ENCODE measurements at places on chromosomes 16 and 17.

GRCh38 chr17:48549281-48549630, 4.3 kb upstream of the HOXB2 start:
- DNase-seq, result no peak

DNA sequence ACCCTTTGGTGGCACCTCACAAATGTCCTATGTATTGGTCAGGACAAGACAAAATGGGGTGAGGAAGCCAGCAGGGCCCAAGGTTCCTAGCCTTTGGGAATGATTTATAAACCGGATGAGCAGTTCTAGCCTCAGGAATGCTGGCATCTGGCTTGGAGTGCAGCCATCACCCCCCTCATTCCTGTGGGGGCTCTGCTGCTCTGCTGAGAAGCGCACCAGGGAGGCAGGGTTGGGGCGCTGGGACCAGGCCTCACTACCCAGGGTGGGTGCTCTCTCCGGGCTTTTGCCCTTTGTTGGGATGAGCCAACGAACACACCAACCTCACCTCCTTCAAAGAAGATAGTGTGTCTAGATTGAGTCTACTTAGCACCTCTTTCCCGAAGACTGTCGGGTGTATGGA, 39.2 kb downstream of the TMEM11 start:
- DNase-seq, result no peak

DNA sequence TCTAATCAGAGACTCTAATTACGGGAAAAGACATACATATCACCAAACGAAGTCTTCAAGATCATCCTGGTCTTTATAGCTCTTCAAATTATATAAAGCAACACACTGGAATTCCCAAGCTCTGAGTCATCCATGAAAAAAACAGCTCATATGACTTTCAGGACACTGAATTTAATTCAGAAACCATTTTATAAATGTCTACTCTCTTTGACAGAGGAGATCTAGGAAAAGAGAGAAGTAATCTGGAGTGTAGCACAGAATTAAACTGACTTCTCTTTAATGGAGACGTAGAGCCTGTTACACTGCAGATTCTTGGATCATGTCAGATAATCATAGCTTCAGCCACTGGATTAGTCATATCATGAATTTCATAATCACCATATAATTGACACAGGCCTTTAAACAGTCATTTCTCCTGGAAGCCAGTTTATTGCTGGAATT, 86.8 kb upstream of the WSB1 start:
- DNase-seq, result peak; percentile 32

GRCh38 chr17:34374457-34374856, 11.4 kb upstream of the CCL1 start:
- DNase-seq, result no peak

DNA sequence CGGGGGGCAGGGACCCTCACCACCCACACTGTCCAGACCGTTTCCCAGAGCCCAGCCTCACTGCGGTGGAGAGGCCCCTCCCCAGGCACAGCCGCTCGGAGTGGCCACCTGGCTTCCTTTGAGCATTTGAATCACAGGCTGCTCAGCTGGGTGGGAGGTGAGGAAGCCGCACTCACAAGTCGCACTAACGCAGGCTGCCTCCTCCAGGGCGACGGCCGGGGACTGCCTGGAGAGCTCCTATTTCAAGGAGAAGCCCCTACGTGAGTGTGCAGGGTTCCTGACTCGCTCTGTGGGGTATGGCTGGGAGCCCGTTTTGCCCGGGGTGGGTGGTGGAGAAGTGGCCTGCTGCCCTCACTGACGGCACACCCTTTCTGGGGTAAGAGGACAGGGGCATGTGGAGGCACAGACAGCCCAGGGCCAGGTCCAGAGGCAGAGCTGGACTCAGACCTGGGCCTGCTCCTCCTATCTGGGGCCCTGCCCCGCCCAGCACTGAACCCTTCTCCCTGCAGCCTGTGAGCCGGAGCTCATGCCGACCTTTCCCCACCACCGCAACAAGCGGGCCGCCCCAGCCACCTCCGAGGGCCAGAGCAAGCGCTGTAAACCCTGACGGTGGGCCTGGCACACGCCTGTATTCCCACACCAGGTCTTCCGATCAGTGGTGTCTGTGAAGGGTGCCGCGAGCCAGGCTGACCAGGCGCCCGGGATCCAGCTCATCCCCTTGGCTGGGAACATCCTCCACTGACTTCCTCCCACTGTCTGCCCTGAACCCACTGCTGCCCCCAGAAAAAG, 6.2 kb downstream of the SPATA2L start:
- DNase-seq, result no peak

- no peak for DNase-seq
These were observed 66.7 kb downstream of the RPH3AL start for GRCh38 chr17:285751-286422.

DNA sequence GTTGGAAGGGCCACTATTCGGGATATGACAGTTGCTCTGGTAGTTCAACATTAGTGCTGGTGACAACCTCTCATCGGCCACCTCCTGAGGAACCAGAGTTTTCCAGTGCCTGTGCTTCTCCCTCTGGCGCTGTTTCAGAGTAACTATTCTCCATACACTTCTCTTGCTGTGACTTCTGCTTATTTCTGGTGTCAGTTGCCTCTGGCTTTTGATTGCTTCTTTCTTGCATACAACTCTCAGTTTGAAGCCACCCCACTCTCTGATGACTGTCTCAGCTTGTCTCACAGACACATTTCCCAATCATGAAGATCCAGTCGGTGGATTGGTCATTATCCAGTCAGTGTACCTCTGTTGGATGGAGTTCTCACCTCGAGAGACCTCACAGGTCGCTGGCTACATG, 3.4 kb upstream of the TM4SF5 start:
- DNase-seq, result no peak

- no peak for DNase-seq
These were observed 31.7 kb upstream of the NUDT16L1 start for GRCh38 chr16:4661661-4662060.

DNA sequence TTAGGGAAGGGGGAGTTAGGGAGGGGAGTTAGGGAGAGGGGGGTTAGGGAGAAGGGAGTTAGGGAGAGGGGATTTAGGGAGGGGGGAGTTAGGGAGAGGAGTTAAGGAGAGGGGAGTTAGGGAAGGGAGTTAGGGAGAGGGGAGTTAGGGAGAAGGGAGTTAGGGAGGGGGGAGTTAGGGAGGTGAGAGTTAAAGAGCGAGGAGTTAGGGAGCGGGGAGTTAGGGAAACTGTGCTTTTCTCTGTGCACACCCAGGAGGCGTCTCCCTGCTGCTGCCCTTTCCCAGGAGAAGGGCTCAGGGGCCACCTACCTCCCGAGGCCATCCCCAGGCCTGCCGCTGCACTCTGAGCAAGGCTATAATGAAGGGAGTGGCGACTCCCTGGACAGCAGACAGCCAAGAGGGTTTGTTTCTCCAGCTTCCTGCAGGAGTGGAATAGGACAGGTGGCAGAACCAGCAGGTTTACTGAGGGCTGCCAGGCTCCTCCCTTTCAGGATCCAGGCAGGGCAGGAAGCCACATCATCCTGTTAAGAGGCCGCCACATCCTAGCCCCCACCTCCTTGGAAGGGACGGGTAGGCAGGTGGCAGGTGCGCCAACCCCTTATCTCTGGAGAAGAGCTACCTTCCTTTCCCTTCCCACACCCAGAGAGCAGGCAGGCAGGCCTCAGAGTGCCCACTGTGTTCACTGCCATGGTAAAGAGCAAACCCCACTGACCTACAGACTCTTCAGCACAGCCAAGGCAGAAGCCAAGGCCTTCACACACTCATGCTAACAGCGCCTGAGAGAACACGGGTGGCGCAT, 4.3 kb downstream of the CANT1 start:
- no peak for DNase-seq

DNA sequence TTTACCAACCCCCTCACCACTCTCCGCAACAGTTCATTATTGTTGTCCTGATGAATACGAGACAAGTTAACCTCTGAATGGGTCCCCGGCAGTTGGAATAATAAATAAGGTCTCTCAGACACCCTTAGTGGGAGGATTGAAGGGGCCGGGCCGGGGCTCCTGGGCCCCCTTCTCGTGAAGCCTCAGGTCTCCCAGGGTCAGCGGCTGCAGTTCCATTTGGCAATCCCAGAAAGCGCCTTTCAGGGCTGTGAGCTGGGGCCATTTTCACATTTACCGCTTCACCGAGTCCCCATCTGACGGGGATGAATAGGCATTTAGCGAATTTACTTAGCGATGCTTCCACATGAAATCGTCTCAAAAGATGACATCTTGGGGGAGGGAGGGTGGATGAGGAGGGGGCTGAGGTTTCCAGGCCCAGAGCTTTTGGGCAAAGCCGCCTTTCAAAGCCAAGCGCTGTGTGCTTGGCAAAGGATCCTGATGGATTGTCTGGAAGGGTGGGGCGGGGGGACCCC, 309.8 kb downstream of the XYLT1 start:
- no peak for DNase-seq

DNA sequence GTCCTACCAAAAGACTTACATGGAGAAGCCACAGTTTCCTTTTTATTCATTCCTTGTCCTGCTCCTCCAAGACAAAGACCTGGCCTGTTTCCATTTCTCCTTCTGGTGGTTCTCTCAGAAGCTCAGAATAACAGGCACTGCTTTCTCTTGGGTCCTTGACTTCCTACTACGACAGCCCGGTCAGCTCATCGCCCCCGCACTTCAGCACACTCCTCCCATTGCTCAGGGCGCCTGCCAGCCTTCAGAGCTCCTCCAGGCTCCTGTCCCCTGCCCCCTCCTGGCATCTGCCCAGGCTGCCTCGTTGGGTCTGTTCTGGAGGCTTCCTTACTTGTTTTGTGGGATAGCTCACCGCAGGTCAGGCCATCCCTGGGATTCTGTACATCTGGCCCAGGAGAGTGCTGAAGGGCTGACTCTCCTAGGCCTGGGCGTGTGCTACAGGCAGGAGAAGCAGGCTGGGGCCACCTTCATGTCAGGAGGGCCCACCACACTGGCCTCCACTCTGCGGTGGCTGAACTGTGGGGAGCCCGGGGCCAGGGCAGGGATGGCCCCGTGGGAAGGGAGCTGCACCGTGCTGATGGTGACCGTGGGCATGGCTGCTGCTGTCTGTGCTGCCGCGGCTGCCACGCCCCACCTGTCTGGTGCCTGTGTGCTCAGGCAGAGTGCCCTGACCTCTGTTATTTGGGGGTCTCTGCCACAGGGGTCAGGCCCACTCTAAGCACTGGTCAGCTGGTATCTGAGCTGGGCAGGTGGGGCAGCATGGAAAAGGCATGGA, 17.7 kb downstream of the TCF25 start:
- no peak for DNase-seq

- no peak for DNase-seq
These were observed 18.6 kb downstream of the RAD51D start for GRCh38 chr17:35101036-35101435.

- no peak for DNase-seq
These were observed 9.9 kb downstream of the FAM83G start for GRCh38 chr17:18994631-18995030.

GRCh38 chr17:49798738-49799137, 10.3 kb downstream of the KAT7 start:
- no peak for DNase-seq

- DNase-seq, result peak; percentile 9
These were observed 92.7 kb downstream of the ABCC1 start for GRCh38 chr16:16042076-16042475.

DNA sequence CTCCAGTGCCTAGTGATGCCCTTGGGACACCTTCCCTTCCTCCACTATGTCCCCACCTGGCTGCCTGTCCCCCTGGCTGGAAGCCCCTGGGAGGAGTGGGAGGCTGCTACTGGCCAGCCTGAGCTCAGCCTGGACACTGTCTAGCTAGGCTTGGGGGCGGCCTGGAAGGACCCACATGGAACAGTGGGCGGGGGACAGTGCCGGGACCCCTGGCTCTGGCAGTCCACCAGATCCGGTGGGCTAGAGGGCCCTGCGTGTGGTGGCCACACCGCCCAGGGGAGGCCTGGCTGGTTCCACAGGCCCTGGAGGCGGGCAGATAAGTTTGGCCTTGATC, 388.0 kb upstream of the TNRC6C start:
- DNase-seq, result no peak

DNA sequence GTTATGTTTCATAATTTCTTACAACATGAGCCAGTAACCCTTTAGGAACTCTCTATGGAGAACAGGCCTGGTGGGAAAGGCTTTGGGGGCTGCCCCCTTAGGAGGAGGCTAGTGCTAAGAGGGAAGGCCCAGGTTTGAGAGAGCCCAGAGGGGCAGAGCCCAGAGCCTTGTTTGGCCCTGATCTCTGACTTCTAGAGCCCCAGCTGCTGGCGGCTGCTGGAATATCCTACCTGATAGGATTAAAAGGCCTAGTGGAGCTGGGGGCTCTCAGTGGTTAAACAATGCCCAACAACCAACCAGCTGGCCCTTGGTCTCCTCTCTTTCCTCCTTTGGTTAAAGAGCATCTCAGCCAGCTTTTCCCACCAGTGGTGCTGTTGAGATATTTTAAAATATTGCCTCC, 54.1 kb downstream of the IGF2BP1 start:
- no peak for DNase-seq

GRCh38 chr16:89711601-89712273, 9.0 kb downstream of the VPS9D1 start:
- no peak for DNase-seq

DNA sequence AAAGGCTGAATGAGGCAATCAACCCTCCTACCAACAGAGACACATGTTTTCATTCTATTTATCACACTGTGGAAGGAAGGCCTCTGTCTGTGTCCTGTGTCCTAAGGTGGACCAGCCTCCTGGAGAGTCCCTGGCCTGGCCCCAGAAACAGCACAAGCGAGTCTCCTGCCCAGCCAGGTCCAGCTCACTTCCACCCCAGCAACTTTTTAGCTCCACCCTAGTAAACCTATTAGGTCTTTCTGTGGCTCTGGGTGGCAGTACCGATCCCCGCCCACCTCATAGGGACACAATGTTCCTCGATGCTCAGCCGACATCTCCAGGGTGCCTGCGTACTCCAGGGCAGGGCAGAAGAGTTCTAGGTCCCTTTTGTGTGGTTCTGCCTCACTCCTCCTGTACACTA, 10.7 kb downstream of the DRC3 start:
- no peak for DNase-seq

DNA sequence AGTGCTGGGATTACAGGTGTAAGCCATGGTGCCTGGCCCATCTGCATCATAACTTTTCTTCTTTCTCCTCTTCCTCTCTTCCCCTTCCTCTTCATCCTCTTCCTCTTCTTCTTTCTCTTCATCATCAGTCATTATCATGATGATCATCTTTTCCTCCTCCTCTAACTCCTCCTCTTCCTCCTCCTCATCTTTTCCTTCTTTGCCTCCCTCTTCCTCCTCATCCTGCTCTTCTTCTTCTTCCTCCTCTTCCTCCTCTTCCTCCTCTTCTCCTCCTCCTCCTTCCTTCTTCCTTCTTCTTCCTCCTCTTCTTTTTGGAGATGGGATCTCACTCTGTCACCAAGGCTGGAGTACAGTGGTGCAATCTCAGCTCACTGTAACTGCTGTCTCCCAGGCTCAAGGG, 62.5 kb downstream of the SOCS1 start:
- no peak for DNase-seq
